ENCODE measurements at places on chromosomes 2 and 18.

- no peak for DNase-seq
These were observed 201.9 kb upstream of the SPRED2 start for GRCh38 chr2:65634304-65634703.

DNA sequence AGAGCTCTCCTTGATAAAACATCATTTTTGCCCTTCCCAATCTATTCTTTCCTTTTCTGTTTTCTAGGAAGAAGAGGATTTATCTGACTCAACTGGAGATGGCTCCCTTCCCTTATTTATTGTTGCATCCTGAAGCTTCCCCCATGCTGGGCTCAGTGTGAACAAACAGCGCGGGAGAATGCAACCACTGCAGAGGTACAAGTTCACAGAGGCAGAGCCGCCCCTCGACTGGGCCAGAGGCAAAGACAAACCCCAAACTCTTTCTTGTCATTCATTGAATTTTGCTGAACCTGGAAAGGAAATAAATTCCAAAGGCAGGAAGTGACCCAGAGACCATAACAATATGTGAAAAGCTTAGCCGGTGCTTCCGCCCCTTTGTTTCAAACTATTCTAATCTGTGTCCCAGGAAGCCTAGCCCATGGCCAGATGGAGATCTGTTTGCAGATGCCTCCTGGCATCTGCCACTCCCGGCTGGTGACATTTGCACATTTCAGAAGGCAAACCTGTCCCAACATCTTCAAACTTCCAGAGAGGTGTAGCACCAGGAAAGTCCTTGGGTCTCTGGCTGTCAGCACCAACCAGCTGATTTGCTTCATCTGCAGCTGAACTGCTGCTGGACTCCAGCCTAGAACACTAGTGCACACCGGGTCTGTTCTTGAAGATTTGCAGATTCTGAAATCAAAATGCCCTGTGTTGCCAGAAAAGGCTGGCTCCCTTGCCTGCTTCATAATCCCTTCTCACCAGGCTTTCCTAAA lies 79.4 kb upstream of the MAP4K3 start:
- peak; percentile 87 for DNase-seq

DNA sequence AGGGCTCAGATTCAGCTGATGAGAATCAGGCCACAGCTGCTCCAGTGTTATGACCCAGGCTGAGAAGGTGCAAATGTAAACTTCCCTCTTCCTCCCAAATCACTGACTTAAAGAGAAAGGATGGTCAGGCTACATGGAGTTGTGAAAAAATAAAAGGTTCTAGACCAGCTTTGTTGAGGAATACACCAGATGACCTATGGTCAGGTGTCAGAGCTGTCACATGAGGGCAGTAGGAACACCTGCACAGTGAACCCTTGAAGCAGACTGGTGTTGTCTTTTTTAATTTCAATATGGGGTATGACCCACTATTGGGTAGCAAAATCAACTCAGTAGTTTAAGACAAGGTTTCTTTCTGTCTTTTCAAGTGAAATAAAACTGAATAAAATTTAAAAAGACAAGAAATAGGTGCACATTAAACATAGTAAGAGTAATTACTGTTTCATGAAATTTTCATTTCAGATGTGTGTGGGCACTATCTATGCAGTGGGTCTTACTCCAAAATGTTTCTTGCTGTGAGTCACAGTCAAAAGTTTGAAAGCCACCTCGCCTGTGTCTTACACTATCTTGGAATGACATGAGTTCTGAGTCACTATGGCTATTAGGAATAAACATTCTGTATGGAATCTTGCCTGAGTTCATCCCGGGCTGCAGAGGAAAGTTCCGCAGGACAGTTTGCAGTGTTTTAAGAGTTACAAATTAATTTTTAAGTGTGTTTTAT lies 83.6 kb downstream of the ACVR1 start:
- no peak for DNase-seq

DNA sequence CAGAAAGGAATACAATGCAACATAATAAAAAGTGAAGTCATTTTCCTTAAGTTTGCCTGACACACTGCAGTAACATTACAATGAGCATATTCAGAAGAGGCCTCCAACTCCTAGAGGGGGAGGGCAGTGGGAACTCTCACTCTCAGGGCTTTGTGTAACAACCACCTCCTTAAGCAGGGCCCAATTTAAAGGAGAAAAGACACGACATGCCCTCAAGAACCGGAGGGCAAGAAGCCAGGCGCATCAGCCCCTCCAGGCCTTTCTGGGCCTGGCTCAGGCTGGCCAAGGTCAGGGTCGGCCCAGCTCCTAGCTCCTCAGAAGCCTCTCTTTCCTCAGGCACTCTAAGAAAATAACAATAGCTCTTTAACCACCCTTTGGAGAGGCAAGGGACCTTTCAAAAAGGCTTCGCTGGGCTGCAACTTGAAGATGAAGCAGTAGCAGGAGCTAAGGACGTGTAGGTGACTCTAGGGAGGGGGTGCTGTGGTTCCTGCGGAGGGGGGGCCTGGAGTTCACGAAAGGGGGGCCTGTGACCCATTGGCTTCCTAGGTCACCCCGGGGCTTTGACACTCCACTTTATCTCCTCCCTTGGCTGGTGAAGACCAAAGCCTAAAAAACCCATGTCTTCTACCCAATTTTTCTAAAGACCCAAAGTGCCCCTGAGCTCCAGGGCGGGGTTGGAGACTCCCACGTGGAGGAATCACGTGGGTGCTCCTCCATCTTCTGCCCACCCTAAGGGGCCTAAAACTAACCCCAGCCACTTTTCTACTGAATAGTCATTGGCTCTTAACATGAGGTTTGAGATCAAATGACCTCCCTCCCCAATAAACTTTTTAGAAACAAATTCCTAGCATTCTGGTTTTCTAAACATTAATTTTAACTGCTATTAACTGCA lies 13.3 kb downstream of the SERTAD2 start:
- peak; percentile 62 for DNase-seq

DNA sequence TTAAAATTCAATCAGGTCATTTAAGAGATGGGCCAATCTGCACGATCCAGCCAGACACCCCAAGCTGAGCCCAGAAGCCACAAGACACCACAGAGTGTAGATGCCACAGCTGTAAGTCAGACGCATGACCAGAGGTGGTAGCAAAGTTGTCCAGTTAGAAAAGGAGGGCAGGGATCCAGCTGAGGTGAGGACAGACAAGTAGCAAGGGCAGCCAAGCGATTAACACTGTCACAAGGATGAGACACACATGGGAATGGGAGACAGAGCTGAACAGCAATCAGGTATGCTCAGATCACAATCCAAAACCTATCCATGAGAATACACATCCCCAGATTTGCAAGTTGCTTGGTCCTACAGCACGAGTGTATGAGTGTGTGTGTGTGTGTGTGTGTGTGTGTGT lies 143.4 kb upstream of the STK17B start:
- peak; percentile 79 for DNase-seq

DNA sequence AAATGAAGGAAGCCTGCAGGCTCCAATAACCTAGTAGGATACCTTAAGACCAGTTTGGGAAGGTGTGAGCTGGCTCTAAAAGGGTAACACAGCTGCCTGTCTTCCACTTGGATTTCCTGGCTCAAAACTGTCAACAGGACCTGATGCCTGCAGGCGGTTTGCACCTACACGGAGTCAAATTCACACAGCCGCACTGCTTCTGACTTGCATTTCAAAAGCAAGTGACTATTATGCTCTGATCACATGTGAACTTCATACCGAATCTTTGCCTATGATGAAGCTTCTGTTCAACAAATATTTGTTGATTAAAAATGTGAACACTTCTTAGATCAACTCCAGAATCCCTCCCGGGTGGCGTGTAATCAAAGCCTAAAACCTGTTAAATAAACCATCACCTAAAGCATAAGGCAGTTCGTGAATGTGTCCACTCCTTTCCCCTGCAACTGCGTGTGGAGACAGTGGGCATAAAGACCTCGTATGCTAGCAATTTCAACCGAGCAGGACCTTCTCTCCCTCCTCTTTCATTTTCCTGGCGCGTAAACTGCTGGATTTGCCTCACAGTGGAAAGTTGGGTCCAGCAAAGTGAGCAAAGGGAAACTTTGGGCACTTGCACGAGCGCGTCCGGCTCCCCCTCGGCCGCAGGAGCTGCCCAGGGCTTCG lies 784 bp downstream of the CRACDL start:
- DNase-seq: no peak
